Heart left ventricle (tissue), 16 donors: ENCODE measurements at places on chromosomes 7 and 10. TPM values are rescaled to one million over a fixed set of nuclear protein-coding genes. Genes with fewer than 3 reads are reported as not detected.

Gene LSM8
- 16.9 TPM for total RNA-seq

Gene LRGUK
- total RNA-seq: not detected

Gene HEPACAM2
- not detected for total RNA-seq

DNA sequence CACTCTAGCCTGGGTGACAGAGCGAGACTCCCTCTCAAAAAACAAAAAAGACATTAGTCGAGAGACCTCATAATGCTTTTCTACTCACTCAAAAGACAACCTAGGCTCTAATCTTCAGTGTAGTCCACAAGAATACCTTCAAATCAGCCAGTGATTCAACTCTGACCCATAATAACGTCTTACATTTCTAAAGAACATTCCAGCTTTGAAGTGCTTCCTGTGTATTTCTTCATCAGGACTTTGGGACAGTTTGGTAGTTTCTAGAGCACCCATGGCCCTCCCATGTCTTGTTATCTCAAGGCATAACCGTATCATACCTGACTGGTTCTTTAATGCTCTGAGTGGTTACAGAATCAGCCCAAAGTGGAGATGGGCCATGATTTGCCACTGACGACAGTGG is 221.3 kb downstream of the SKIDA1 start:
- DNase-seq: no peak

DNA sequence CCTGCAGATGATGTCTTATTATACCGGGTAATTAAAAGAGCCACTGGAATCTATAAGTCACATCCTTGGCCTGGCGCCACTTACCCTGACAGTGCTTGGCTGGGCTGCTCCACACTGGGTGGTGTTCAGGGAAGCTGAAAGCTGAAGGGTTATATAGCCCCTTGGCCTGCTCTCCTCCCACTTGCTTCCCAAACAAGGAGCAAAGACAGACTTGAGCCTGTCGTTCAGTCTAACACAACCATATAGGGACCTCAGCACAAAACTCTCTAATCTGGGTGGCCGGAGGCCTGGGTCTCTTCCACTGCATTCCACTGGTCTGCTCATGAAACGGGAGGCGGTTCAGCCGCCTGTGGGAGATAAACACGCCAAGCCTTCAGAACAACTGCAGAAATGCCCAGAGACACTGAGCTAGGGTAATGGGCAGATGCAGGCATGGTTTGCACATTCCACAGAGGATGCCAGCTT is at the start of gene ACTA2:
Gene ACTA2, minus strand, starts transcription at position 127 of the 465 bp plus-strand sequence. CDS start 3,843 bp downstream, outside the sequence.
- DNase-seq: peak; percentile 43
